Fibroblast of lung (primary cell): ENCODE measurements at places on chromosomes 6 and 20. TPM values are rescaled to one million over a fixed set of nuclear protein-coding genes. Genes with fewer than 3 reads are reported as not detected.

The PPP1R16B gene
- under 0.01 TPM in 2 replicates for total RNA-seq

The OR2B6 gene
- 0.17 TPM in 1 of 2 replicates, not detected in the other for total RNA-seq

The VGLL2 gene
- not detected in 2 replicates for total RNA-seq

The ANKRD66 gene
- not detected in 2 replicates for total RNA-seq

The SLC52A3 gene
- not detected in 2 replicates for total RNA-seq

The SLCO4A1 gene
- total RNA-seq = 0.26 and 0.50 TPM in 2 replicates

The GABBR1 gene
- 10.5 and 13.4 TPM in 2 replicates for total RNA-seq

The PSORS1C1 gene
- 0.66 and 1.8 TPM in 2 replicates for total RNA-seq

The VSX1 gene
- not detected in 2 replicates for total RNA-seq

The DLK2 gene
- under 0.01 and 0.17 TPM in 2 replicates for total RNA-seq

The GINS1 gene
- total RNA-seq = 1.3 and 3.0 TPM in 2 replicates

The VNN1 gene
- not detected in 2 replicates for total RNA-seq
